ENCODE measurements at places on chromosomes 16 and 17. TPM values are rescaled to one million over a fixed set of nuclear protein-coding genes. Genes with fewer than 3 reads are reported as not detected.

GRCh38 chr16:23914946-23915530 lies 79.3 kb downstream of the PRKCB start:
- no peak for DNase-seq

- DNase-seq = no peak
Measured at GRCh38 chr17:44187131-44187899, 543 bp downstream of the TMUB2 start.

DNA sequence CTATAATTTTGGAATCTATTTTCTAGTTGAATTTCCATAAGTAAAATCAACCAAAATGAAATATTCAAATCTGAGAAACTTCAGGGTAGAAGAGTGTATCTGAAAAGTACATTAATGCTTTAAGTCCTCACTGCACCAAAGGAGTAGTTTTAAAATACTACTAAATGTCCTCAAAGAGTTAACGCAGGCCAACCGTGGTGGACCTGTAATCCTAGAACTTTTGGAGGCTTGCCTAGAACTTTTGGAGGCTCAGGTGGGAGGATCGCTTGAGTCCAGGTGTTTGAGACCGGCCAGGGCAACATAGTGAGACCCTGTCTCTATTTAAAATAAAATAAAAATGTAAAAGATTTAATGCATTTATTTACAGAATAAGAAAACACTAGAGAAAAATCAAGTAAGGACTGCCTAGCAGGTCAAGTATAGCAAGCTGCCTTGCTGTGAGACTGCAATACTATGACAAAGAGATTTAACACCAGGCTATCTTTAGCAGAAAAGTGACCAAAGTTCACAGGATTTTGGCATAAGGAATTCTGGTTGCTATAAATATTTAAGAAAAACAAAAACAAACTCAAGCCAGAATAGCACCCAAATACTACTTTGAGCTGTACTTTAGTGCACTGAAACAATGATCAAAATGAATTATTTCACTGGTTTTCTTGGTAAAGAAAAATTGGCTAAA lies 41.0 kb downstream of the CHCT1 start:
- no peak for DNase-seq

GRCh38 chr17:81513372-81513752 lies 763 bp upstream of the ACTG1 start:
- DNase-seq = peak; percentile 67

DNA sequence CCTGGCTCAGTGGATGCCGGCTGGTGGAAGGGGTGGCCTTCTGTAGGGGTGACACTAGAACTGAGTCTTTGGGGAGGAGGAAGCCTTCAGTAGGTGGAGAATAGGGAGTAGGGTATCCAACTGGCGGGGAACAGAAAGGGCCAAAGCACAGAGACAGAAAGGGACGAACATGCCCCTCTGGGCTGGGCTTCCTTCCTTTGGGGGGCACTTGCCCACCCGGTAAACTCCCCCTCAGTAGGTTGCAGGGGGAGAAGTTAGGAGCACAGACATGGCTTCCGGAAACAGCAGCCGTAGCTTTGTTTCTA lies 774 bp downstream of the ENGASE start:
- no peak for DNase-seq

DNA sequence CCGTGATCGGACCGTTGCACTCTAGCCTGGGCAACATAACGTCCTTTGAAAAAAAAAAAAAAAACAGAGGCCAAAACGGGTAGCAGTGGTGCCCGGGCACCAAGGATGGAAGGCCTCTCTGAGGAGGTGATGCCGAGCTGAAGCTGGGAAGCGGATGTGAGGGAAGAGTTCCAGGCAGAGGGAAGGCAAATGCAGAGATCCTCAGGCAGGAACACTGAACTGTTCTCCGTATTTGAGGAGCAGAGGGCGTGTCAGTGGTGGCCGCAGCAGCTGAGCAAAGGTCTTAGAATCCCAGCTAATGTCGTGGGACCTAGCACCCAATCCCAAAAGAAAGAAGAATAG lies 656 bp upstream of the KCTD13 start:
- DNase-seq = peak; percentile 40

- peak; percentile 55 for DNase-seq
Measured at GRCh38 chr17:75105126-75106080, 4.4 kb upstream of the ARMC7 start.

DNA sequence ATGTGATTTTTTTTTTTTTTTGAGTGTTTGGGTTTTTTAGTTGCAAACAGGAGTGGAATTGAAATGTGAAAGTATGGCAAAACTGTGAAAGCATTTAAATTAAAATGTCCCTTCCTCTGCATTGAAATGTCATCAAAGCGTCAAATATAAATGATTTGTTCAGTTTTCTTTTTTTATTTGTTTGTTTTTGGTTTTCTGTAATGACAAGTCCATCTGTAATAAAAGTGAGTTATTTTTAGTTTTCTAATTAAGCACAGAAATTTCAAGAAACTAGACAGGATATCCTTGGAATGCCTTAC lies 1.9 kb upstream of the TOB1 start:
- no peak for DNase-seq

GRCh38 chr17:78566947-78567346 lies 10.2 kb downstream of the DNAH17 start:
- DNase-seq = no peak

DNA sequence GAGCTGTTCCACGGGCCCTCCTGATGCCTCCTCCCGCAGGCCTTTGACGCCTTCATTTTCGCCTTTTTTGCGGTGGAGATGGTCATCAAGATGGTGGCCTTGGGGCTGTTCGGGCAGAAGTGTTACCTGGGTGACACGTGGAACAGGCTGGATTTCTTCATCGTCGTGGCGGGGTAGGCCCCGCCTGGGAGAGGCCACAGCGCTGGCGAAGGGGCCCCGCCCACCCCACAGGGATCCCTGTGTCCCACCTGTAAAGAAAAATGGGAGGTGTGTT lies 29.7 kb downstream of the TPSG1 start:
- DNase-seq = no peak

- DNase-seq = no peak
Measured at GRCh38 chr17:34384271-34384670, 21.2 kb upstream of the CCL1 start.

GRCh38 chr16:3776316-3776715 lies 59.0 kb upstream of the TRAP1 start:
- no peak for DNase-seq

DNA sequence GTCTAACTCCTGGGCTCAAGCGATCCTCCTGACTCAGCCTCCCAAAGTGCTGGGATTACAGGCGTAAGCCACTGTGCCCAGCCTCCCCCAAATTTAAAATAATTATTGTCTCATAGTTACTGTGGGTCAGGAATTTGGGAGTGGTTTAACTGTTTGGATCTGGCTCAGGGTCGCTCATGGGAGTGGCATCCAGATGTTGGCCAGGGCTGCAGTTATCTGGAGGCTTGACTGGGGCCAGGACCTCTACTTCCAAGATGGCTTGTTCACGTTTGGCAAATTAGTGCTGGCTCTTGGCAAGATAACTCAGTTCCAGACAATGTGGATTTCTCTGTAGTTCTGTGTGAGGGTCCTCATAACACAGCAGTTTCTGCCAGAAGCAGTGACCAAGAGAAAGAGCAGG lies 8.0 kb downstream of the TEN1 start:
- DNase-seq = no peak

DNA sequence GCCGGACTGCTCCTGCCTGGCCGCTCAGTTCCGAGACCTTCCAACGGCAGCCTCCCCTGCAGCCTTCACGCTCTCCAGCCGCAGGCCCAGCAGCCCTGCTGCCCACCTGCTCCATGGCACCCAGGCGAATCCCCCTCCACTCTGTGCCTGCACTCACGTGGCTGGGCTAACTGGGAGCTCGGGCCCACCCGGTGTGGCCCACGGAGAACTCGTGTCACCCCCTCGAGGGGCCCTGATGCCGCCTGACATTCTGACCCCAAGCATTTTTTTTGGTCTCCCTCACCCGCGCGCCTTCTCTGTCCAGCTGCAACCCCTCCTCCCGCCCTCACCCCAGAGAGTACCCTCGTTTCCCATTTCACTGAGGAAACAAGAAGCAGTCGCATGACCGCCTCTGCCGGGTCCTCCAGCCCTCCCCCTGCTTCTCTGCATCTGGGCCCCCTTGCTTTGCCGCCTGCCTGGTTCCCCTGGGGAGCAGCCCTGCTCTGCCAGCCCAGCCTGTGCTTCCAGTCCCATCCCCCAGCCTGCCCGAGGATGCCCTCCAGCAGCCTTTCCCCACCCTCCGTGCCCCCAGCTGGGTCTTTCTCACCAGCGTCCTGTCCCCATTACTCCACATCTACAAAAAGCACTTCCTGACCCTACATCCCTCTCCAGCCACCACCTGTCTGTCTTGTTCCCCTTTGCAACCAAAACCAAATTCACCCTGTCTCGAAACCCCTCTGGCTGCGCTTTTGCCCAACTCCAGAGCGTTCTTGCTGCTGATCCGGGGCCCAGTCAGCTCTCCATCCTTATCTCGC lies 146.4 kb upstream of the CHMP6 start:
- DNase-seq = no peak

DNA sequence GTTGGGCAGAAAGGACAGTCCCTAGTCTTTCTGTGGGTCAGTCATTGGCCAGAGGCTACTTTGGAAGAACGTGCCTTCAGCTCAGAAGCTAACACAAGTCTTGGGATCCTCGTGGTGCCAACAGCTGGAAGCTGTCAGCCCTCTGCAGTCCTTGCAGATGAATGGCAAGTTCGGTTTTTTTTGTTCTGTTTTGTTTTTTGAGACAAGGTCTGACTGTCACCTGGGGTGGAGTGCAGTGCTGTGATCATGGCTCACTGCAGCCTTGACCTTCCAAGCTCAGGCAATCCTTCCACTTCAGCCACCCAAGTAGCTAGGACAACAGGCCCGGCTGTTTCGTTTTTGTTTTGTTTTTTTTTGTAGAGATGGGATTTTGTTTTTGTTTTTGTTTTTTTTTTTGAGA lies 149.4 kb downstream of the SPECC1 start:
- DNase-seq = no peak

GRCh38 chr16:85176541-85177447 lies 64.5 kb upstream of the CIBAR2 start:
- no peak for DNase-seq

- peak; percentile 43 for DNase-seq
Measured at GRCh38 chr16:31141489-31142108, 6.1 kb upstream of the PRSS8 start.

DNA sequence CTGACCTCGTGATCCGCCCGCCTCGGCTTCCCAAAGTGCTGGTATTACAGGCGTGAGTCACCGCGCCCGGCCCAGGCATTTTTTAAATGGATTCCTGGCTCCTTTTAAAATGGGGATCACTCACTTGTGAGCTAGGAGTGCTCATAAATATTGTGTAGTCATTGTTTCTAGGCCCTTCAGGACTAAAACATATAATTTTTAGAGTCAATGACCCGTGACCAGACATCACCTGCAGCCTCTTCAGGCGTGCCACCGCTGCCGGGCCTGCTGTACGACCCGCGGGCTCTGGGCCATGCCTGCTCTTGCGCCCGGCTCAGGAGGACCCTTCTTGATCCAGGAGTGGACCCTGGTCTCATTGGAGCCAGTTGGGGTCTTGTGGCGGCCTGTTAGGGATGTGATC lies 30.8 kb downstream of the EFCAB5 start:
- DNase-seq = no peak

GRCh38 chr17:8459107-8459506 lies 23.4 kb downstream of the NDEL1 start:
- no peak for DNase-seq

GRCh38 chr16:75653922-75654321 lies 6.3 kb downstream of the TERF2IP start:
- DNase-seq = no peak

DNA sequence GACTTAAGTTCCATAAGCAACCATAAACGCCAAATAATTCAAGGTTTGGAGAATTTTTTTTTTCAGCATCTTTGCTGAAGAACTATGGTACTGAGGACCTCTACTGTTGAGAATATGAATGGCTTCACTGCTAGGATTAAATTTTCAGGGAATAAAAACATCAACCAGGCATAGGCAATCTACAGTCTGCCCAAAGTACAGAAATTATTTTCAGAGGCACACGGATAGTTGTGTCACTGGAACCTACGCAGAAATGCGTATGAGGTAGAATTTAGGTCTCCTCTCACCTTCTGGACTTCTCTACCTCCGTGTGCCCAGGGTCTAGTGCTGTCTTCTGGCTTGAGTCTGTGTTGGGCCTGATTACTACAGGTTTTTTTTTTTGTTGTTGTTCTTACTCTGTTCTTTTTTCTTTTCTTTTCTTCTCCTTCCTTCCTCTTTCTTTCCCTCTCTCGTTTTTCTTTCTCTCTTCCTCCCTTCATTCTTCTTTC lies 39.7 kb downstream of the NACA2 start:
- DNase-seq = no peak

GRCh38 chr16:2163211-2163881 lies 7.8 kb downstream of the TRAF7 start:
- DNase-seq = no peak

DNA sequence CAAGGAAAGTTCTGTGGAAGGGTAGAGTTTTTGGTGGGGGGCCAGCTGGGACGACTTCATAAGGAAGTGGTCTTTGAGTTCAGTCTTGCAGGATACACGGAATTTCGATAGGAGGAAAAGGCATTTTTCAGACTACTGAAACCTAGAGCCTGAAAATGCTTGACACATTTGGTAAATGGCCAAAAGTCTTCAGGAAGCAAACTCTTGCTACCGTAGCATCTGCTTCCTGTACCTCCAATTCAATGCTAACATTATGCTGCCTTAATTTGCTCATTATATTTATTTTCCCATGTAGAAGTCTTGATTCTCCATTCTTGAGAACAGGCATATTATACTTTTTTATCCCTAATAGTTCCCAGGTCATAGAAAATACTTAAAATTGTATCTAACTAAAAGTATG lies 129.3 kb upstream of the MED13 start:
- no peak for DNase-seq

DNA sequence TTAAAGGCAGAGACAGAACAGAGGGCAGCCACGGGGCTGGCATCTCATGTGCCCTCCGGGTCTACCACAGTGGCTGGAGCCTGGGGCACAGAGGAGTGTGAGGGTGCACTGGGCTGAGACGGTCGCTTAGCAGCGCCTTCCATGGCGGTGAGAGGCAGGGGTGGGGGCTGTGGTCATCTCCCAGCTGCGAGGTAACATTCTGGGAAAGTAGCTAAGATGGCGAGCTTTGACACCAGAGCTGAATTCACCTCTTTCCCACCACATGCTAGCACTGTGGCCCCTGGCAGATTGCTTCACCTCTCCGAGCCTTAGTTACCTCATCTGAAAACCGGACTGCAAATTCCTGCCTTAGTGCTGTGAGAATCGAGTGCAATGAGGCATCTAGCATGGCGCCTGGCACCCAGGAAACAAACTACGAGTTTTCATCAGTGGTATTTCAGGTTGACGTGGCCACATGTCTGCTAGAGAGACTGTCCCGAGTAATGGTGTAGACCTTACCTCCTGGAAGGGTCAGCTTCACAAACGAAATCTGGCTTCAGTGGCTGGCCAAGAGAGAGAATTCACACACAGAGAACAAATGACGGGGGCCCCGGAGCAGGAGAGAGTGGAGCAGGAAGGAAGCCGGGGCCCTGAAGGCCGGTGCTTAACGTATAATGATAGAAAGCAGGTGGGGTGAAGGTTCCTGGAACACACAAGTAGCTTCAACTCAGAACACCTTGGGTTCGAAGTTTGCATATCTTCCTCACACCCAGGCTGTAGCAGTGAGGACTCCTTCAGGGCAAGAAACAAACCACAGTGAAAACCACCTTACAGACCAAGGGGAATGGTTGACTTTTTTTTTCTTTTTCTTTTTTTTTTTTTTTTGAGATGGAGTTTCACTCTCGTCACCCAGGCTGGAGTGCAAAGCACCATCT lies 63.9 kb upstream of the RPH3AL start:
- no peak for DNase-seq

GRCh38 chr16:70151941-70152509 lies 21.6 kb upstream of the CLEC18C start:
- DNase-seq = no peak

GRCh38 chr17:6608321-6608720 lies 32.2 kb downstream of the KIAA0753 start:
- no peak for DNase-seq

The HS3ST6 gene
- 1.6 TPM for total RNA-seq

The MT1M gene
- 3.7 TPM for total RNA-seq

The PYY gene
- 0.37 TPM for total RNA-seq

All from testis (tissue), 5 donors.